Neuronal stem cell (in vitro differentiated cells): ENCODE measurements at places on chromosomes 2 and 18.

DNA sequence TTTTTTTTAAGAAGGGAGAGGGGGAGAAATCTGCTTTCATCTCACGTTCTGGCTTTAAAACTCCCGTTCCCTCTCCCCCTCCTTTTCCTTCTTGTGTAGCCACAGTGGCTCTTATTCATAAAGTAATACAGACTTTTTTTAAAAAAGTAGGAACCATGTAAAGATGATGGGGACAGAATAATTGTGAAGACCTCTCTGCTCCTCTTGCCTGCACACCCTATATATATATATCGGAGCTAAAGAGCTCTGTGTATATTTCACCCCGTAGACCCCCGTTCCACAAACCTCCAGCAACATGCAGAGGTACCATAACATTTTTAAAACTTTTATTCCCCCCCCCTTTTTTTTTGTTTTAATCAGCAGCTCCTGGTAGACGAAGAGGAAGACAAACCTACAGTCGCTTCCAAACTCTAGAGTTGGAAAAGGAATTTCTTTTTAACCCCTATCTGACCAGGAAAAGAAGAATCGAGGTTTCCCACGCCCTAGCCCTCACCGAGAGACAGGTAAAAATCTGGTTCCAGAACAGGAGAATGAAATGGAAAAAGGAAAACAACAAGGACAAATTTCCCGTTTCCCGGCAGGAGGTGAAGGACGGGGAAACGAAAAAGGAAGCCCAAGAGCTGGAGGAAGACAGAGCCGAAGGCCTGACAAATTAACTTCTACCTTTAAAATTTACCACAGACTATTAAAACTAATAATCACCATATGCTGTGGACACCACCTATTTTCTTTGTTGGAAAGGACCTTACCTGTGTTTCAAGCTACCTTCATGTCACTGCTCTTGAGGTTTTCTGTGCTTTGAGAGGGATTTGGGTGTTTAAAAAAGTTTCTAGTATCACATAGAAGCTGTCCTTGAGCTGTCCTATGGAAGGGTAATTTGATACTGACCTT lies 1.7 kb downstream of the HOXD8 start:
- DNase-seq: no peak
- no peak overlapping the region for H3K4me3 ChIP-seq
- peaks cover 5% of the 10 kb centered on the region for H3K4me1 ChIP-seq

DNA sequence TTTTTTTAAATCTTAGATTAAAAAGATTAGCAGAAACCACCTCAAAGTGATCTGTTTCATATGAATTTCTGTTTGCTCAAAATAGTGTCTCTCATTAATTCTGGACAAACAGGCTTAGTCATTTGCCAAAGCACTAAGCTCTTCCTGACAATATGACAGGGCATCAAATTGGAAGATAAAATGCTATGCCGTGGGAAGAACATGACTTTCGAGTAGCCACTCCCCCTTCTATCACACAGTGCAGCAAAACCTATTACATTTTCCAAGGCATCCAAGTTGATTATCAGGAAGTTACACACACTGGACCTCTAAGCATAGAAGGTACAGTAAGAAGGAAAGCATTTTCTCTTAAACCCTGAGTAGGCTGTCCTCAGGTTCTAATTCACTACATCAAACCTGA lies 89.5 kb downstream of the STK39 start:
- H3K36me3 ChIP-seq: peaks cover 64% of the 10 kb centered on the region
- no peaks in the 10 kb centered on the region for H3K27me3 ChIP-seq
- H3K4me3 ChIP-seq: no peak overlapping the region

DNA sequence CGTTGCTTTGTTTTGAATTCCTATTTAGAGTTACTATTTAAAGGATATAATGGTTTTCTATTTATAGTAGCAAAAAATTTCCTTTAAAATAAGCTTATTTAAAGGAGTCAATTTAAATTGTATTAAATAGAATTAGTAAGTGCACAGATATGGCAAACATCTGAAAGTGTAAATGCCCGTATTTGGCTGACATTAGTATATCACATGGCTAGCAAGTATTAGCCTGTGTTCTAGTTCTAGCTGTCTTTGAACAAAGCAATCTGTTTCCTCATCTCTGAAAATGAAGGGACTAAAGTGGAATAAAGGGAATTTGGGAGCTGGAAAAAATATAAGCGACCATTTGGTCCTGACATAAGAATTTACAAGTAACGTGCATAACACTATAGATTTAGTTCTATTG lies 32.2 kb downstream of the PELI1 start:
- no peak for DNase-seq
- no peak overlapping the region for H3K27ac ChIP-seq
- no peak overlapping the region for H3K4me3 ChIP-seq
- H3K4me1 ChIP-seq: peaks cover 5% of the 10 kb centered on the region
- no peaks in the 10 kb centered on the region for H3K27me3 ChIP-seq

DNA sequence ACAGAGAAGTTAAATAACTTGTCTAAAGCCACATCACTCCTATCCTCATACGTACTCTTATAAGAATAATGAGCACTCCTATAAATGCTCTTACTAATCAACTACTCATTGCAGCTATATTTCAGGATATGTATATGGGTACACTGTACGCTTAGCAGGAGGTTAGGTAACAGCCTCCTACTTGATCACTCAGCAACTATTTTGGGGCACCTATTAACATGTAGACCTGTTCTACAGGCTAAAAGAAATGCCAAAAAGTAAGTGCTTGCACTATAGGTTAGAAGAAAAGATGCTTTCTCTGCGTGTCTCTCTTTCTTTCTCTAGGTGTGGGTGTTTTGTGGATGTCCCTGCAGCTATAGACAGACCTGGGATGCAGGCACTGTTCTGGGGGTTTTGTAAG lies 83.1 kb downstream of the TMEM182 start:
- H3K4me3 ChIP-seq: no peak overlapping the region
- H3K27me3 ChIP-seq: no peaks in the 10 kb centered on the region
- H3K4me1 ChIP-seq: no peaks in the 10 kb centered on the region
- no peak overlapping the region for H3K27ac ChIP-seq
- H3K36me3 ChIP-seq: no peaks in the 10 kb centered on the region
- no peak for DNase-seq

- peaks cover 34% of the 10 kb centered on the region for H3K36me3 ChIP-seq
- H3K27ac ChIP-seq: no peak overlapping the region
- no peak for DNase-seq
- no peak overlapping the region for H3K4me3 ChIP-seq
Measured at GRCh38 chr2:135664623-135665068, 77.0 kb upstream of the UBXN4 start.

DNA sequence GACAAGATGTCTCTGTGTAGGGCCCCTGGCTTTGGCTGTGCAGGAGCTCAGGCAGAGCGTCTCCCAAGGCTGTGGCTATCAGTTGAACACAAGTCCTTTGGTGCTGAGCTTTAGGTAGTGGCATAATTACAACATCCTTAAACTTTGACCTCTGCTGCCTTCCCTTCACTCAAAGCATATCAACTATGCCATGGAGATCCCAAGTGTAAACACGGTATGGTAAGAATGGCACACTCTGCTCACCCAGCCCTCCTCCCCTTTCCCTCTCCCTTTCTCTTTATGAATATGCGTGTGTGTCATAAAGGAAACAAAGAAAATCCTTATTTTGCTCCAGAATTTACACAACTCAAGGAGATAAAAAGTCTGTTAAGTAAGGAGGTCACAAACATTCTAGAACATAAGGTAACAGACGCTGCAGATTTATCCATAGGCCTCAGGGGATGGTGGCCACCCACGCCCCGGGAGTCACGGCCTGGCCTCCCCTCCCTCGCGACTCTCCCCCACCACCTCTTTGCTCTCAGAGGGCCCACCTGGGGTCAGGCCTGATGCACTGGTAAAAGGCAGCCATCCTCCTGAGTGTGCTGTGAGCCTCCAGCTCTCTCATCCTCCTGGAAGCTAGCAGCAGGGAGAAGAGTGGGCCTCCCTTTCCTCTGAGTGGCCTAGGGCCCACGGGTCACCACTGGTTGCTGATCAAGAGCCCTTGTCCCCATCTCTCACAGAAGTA lies 67.3 kb downstream of the CRACDL start:
- H3K27ac ChIP-seq: no peak overlapping the region
- no peaks in the 10 kb centered on the region for H3K27me3 ChIP-seq
- no peak overlapping the region for H3K4me3 ChIP-seq
- H3K4me1 ChIP-seq: peaks cover 4% of the 10 kb centered on the region
- DNase-seq: no peak

- no peak for DNase-seq
- no peaks in the 10 kb centered on the region for H3K36me3 ChIP-seq
- no peak overlapping the region for H3K27ac ChIP-seq
Measured at GRCh38 chr2:237441605-237442274, 27.8 kb upstream of the COL6A3 start.
